ENCODE measurements at places on chromosomes 2 and 18.

DNA sequence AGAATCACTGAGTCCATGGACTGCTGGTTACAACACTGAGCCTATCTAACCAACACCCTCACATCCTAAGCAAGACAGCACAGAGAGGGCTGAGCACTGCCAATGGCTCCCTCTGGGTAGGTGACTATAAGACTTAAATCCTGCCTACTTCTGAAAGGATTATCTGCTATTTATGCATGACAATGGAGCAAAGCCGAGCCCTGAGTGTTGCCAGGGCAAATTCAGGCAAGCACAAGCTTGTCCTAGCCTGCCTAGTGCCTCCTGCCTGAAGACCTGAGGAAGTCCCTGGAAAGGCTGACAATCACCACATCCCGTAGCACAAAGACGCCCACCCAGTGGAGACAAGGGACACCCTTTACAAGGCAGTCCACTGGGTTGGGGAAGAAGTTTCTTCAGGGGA is 129.7 kb downstream of the OSR1 start:
- no peak for DNase-seq

- peak; percentile 60 for DNase-seq
These were observed 7.4 kb downstream of the CTDSP1 start for GRCh38 chr2:218406949-218407618.

DNA sequence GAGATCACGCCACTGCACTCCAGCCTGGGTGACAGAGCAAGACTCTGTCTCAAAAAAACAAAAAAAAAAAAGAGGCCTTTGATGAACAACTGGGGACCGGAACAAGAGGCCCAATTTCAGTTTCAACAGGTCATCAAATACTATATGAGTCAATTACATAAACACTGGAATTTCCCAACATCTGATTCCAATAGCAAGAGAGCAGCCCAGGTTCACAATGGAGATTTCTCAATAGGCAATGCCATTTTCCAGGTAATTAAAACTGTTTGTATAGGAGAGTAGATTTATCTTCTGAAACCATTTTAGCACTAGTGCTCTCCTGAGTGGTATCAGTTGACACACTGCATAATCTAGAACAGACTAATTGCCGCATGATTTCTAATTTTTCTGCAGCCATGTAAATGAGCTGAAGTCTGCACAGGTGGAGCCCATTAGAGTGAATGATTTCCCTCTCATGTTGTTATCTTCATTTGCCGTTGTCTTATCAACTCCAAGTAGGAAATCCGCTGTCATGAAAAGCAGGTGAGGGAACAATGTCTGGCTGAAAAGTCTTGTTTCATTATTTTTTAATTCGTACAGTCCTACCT is 264.1 kb upstream of the MEIS1 start:
- no peak for DNase-seq

- DNase-seq: no peak
These were observed 3.1 kb upstream of the ADGRF3 start for GRCh38 chr2:26349690-26350089.

DNA sequence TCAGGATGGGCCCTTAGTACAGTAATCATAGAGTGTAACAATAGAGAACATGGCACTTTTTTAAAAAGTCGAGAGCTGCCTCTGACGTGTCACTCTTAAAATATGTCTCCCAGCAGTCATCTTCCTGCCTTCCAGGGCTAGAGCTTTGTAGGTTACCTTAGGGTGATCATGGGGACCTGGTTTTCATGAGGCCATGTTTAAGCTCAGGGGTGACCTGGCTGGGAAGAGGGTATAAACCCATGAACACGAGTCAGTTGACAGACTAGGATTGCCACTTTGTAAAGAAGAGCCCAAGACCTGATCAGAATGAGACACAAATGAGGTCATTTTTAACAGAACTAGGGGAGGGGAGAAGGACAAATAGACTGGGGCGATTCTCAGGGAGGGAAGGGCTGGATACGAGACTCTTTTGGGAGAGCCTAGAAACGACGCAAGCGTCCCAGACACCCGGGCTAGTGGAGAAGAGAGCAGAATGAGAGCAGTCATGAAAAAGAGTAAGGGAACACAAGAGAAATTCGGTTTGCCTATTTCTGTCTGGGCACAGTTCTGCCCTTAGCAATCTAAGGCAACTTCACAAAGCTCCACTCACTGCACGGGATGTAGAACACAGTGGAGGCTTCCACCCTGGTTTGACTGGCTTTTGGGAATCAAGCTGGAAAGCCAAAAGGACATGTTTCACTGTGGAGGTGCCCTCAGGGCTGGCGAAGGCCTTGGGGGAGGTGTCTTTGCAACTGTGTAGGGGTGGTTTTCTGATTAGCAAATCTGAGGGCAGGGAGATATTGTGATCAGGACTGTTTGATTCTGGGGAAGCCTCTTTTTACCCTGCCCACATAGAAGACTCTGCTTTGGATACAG is 1.8 kb upstream of the RAB31 start:
- no peak for DNase-seq

GRCh38 chr2:17749753-17750438 is 3.7 kb downstream of the SMC6 start:
- no peak for DNase-seq

GRCh38 chr2:191041418-191042161 is 27.6 kb upstream of the STAT1 start:
- no peak for DNase-seq

DNA sequence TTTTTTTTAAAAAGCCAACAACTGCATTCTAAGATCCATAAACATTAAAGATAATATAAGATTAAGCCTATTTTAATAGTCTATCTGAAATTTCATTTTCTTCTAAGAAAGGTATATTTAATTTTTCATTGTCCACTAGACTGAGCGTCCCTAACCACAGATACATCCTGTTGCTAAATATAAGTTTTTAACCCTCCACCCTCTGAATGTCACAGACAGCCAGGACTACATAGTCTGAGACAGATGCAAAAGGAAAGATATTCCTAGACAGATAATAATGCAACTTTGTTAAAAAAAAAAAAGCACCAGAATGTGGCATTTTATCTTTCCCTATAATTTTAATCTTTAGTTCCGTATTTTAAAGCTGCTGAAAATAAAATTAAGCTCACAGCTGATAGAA is 114.6 kb downstream of the ZEB2 start:
- DNase-seq: no peak

- DNase-seq: no peak
These were observed 93.5 kb downstream of the TNS1 start for GRCh38 chr2:217909156-217909820.

DNA sequence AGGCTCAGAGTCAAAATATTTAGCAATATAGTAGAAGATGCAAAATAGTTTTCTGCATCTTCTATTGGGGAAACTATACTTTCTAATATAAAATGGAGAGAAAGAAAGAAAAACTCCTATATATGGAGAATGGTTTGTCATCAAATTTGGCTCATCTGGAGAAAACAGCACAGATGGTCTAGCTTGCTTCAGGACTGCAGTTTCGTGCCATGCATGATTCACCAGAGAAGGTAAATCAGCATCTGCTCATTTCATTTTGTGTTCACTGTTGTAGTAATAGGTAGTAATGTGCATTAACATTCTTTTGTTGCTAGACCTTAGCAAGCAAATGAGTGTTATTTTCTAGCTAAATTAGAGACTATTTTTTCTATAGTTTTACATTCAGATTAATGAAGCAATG is 179.0 kb downstream of the ASXL3 start:
- DNase-seq: no peak

- no peak for DNase-seq
These were observed 57.8 kb downstream of the TWIST2 start for GRCh38 chr2:238905644-238906043.

GRCh38 chr2:222641336-222641735 is 14.6 kb downstream of the FARSB start:
- DNase-seq: no peak

- DNase-seq: no peak
These were observed 109.7 kb downstream of the B3GNT2 start for GRCh38 chr2:62305421-62306176.

- DNase-seq: no peak
These were observed 48.7 kb downstream of the HNMT start for GRCh38 chr2:138012968-138013367.

- peak; percentile 38 for DNase-seq
These were observed 2.4 kb upstream of the SATB2 start for GRCh38 chr2:199460101-199460671.

DNA sequence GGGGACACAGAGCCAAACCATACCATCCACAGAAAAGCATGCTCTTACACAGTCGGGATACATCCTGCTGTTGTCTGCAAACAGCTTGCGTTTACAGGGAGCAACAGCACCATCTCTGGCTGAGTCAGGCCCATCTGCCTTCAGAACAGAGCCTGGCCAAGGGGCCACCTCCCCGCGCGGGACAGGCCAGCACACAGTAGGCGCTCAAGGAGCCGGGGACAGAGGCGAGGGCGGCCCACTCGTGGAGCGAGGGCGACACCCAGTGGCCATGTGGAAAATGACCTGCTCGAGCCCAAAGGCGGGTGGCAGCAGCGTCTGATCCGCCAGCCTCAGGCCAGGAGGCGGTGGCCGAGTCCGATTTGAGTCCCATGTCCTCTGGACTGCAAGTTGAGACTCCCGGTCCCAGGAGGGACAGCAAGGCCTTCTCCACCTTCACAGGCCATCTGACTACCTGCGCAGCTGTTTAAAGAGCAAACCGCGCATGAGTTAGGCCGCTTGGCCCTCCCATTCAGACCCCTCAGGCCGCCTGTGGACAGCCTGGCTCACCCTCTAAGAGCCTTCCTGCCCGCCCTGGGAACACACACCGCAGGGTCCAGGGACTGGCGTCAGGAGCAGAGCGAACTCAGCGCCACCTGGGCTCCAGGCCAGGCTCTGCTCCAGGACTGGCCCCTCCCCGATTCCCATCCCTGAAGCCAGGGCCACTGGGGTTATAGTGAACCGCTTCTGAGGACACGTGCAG is 38.3 kb downstream of the TTC32 start:
- peak; percentile 75 for DNase-seq

DNA sequence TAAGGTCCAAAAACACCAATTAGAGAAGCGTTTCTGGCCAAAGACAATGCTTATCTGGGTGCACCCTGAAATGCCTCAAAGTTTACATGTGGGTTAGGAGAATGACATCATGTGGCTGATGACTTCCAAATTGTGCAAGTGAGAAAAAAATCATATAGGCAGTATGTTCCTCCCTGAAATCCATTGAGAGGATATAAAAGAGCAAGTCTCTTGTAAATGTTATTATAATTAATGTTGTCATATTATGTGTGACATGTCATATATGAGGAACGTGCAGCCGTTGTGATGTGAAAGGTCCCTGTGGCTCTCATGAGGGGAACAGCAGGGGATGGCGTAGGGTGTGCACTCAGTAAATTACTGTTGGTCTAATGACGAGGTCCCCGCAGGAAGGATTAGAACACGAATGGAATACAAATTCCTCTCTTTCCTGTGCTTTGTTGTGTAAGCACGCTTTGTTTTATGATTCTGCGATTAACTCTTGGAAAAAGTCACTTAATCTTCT is 290.8 kb downstream of the PRKCE start:
- DNase-seq: no peak

DNA sequence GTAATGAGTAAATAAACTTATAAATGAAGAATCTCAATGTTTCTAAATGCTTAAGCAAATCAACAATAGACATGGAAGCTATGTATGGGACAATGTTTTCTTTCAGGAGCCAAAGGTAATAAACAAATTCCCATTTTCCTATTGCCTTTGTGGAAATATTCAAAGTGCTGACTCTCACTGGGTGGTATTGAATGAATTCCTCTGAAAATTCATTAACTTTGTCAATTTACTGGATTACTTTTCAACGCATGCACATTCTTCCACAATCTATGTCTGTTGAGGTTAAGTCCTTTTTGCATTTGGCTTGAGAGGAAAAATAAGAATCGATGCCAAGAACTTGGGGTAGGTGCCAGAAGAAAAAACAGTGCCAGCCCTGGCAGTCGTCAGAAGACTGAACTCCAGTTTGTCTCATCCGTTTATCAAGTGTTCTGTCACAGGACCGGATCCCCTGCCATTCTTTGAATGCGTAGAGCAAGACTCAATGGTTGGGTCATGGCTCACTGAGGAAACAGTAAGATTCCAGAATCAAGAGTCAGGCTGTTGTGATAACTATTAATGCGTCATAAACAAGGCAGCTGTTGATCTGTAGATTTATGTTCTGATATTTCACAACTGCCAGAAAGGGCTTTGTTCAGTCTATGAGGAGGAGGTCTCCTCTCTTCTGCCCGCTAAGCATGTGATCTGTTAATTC is 133.3 kb downstream of the GFPT1 start:
- DNase-seq: no peak

GRCh38 chr18:75083761-75084160 is 125.2 kb downstream of the PTGR3 start:
- no peak for DNase-seq

GRCh38 chr18:45253973-45254708 is 361.1 kb upstream of the SLC14A2 start:
- DNase-seq: no peak

- no peak for DNase-seq
These were observed 4.9 kb downstream of the PXDN start for GRCh38 chr2:1739322-1739957.

- peak; percentile 35 for DNase-seq
These were observed 79.5 kb downstream of the EPB41L3 start for GRCh38 chr18:5464251-5464650.

- DNase-seq: no peak
These were observed 201.0 kb downstream of the GLI2 start for GRCh38 chr2:120936476-120937334.

- DNase-seq: no peak
These were observed 7.9 kb downstream of the INPP4A start for GRCh38 chr2:98452396-98453027.

GRCh38 chr2:67255933-67256615 is 141.1 kb upstream of the ETAA1 start:
- DNase-seq: no peak

- no peak for DNase-seq
These were observed 14.6 kb downstream of the ZNF396 start for GRCh38 chr18:35362531-35362930.

GRCh38 chr2:88211003-88211808 is 41.1 kb downstream of the THNSL2 start:
- DNase-seq: no peak

GRCh38 chr2:42927334-42928160 is 135.2 kb upstream of the HAAO start:
- no peak for DNase-seq

DNA sequence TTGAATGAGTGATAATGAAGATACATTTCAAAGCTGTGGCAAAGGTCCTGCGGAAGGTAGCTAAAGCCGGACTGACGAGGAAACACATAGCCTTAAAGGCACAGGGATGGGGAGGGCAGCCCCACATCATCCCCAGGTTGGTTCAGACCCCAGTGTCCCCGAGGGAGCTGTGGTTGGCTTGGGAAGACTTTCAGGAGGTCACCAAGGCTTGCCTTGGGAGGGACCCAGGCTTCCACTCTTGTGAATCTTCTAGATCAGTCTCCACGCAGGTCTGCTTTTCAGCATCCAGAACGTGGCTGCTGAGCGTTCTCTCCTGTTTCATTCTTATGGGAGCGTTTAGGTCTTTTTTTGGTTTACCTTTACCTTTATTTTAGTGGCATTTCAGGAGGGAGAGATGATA is 16.8 kb downstream of the KIF1A start:
- no peak for DNase-seq

DNA sequence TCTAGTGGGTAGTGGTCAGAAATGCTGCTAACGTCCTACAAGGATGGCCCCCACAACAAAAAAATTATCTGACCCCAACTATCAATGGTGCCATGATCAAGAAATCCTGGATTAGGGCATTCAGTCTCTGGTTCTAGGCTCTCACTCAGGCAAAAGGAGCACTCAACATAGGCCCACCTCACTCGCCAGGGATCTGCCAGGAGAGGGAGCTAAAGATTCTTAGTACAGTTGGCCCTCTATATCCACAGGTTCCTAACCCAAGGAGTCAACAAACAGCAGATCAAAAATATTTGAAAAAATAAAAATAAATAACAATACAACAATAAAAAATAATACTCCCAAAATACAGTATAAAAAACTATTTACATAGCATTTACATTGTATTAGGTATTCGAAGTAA is 10.0 kb downstream of the SLC4A5 start:
- DNase-seq: no peak

All from suppressor macrophage (primary cell).